Fibroblast of skin of back (primary cell): ENCODE measurements at places on chromosomes 1 and 21.
A peak's percentile ranks its signal among the peaks of the same experiment; 100 is the strongest.

DNA sequence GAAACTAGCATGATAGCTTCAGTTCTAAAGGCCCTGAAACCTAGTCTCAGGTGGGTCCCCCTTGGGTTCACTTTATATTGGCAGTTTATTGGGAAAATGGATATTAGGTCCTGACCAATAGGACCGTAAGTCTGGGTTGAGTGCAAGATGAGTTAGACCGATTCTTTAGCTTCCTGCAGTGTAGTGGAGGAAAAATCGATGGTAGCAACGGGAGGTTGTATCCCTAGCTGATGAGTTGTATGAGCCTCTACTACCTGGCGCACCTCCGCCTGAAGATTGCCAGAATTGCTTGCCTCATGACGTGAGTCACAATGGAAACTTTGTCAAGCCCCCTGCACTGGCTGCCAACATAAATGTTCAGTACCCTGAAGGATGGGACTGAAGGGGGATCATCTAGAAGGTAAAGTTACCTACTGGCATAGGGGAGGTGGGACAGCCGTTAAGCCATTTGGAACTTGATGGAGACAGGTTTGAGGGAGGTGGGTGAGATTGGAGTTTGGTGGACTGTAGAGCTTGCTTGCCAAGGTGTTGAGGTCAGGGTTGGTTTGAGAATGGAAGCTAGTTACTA lies 3.9 kb downstream of the RCC1 start:
- peak; percentile 30 for DNase-seq

GRCh38 chr21:39788383-39788782 lies 43.4 kb downstream of the IGSF5 start:
- peak; percentile 83 for DNase-seq

DNA sequence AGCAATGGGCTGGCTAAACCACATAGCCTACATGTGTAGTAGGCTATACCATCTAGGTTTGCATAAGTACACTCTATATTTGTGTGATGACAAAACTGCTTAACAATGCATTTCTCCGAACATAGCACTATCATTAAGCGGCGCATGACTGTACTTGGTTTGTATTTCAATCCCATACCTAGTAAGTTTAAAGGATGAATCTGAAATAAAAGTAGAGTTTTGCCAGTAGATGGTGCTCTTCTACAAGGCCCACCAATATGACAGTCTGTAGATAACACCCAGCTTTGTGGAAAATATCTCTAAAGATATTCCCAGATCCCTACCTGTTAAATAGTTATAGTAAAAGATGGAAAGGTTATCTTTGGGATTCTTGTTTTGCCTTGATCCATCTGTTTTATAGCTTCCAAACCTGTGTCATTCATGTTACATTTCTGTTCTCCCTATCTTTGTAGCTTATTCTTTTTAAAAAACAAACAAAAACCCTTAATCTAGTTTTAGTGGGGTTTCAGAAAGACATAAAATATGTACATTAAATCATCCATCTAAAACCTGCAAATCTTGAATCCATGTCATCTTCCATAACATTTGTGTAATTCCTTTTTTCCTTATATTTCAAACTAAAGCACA lies 33.9 kb upstream of the ASPM start:
- DNase-seq = peak; percentile 75

DNA sequence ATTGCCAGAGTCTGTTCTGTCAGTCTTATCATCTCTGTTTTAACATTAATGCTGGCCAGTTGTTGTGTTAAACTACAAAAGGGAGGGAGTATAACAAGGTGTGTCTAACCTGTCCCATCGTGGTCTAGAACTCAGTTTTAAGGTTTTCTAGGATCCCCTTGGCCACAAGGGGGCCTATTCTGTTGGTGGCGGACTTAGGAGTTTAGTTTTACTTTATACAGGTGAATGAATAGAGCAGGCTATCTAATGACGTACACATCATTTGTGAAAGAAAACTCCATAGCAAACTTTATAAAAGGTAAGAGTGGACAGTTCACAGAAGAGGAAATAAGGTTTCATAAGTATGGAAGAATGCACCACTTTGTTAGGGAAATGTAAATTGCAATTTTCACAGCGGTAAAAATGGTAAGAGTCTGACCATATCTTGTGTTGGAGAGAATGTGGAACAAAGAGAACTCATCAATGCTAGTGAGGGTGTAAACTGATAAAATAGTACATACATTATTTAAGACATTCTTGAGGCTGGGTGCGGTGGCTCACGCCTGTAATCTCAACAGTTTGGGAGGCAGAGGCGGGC lies 2.5 kb upstream of the ATF6 start:
- DNase-seq = peak; percentile 18

- DNase-seq = no peak
These were observed 4.6 kb downstream of the ATP13A2 start for GRCh38 chr1:17007121-17007520.
